ENCODE measurements at places on chromosomes 7 and 10.
A peak's percentile ranks its signal among the peaks of the same experiment; 100 is the strongest.

DNA sequence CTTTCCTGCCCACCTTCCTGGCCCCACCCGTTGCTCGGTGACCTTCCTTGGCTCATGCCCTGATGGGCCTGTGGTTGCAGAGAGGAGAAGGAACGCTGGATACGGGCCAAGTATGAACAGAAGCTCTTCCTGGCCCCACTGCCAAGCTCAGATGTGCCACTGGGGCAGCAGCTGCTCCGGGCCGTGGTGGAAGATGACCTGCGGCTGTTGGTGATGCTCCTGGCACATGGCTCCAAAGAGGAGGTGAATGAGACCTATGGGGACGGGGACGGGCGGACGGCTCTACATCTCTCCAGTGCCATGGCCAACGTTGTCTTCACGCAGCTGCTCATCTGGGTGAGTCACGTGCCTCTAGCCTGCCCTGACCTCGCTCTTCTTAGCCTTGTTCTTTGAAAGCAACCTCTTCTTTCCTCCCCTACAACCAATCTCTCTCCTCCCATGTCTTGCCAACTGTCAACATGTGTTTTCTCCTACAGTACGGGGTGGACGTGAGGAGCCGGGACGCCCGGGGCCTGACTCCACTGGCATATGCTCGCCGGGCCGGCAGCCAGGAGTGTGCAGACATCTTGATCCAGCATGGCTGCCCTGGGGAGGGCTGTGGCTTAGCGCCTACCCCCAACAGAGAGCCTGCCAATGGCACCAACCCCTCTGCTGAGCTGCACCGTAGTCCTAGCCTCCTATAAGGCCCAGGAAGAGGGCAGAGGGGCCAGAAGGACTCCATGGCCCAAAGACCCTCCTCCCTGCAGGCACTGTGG lies 24.1 kb downstream of the GBX1 start:
- DNase-seq = peak; percentile 10

GRCh38 chr10:32317795-32318357 lies 29.1 kb downstream of the EPC1 start:
- no peak for DNase-seq

DNA sequence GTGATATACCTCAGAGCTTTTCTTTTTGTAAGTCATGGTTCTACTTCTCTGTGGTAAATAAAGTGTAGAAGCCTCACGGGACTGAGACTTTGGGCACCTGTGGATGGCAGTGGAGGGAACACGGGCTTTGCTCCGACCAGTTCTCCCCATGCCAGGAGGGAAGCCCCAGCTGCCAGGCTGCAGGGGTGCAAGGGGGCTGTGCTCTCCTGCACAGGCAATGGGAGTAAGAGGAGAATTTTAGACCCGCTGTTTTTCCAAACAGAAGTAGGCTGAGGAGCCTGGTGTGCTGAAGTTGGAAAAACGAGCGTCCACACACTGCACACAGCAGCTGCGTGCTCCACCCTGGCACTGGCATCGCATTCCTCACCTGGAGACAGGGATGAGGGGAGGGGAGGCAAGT lies 282.4 kb downstream of the TNS3 start:
- DNase-seq = no peak

DNA sequence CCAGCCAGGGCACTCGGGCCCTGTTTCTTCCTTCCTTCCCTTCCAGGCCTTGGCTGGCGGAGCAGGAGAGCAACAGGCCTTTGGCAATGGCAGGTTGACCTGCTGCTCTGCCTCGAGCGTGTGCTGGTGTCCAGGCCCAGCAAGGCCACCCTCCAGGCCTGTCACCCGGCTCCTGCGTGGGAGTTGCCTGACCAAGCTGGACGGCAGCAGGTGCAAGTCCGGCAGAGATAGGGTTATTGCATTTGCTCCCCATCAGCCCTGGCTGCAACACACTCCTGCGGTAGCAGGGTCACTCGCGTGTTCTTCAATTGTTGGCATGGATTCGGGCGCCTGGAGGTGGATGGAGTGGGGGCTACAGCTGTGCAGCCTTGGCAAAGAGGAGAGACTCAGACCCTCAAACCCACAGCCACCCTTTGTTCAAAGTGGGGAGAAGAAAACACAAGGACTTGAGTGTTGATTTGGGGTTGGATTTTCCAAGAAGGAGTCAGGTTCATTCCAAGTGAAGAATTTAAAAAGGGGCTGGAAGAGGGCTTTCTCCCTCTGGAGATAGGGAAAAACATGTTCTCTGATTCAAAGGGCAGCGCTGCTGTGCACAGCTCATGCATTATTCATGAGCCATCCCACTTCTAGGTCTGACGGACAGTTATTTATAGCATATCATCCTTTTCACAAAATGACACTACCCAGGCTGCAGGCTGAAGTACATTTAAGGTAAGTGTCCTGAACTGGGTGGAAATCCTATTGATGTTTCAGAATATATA lies 64.2 kb upstream of the PITRM1 start:
- no peak for DNase-seq

GRCh38 chr10:31590023-31590800 lies 271.2 kb downstream of the ZEB1 start:
- no peak for DNase-seq

DNA sequence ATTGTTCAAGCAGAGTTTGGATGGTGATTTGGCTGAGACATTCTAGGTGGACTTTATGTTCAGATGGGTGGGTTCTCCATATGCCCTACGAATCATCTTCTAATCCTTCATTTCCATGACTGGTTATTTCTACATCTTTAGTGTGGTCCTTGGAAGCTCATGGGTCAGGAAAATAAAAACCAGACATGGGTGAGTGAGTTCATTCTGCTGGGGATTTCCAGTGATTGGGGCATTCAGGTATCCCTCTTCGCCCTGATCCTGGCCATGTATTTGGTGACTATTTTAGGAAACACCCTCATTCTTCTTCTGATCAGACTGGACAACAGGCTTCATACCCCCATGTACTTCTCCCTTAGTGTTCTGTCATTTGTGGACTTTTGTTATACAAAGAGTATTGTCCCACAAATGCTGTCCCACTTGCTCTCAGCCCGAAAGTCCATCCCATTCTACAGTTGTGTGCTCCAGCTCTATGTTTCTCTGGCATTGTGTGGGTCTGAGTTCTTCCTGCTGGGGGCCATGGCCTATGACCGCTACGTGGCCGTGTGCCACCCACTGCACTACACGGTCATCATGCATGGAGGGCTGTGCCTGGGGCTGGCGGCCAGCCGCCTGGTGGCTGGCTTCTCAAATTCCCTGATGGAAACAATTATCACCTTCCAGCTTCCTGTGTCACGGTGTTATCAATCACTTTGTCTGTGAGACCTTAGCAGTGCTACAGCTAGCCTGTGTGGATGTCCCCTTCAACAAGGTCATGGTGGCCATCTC lies 19.2 kb upstream of the OR6B1 start:
- DNase-seq = no peak

GRCh38 chr10:50541921-50542320 lies 81.8 kb downstream of the SGMS1 start:
- DNase-seq = no peak

DNA sequence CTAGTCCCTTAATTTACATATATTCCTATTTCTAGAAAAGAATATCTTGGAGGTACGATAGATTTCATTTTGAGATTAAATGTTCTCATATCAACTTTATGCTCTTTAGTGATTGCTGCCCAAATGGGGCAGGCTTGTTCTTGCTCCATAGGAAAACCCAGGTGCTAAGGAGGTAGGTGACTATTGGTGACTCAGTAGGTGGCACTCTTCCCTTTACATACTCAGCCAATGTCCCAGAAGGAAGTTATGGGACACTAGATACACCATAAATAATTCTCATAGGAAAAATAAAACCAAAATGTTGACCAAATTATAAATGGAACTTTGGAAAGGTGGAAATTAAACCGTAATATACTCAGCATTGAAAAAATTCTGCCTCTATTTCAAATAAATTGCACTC lies 4.0 kb downstream of the SKAP2 start:
- DNase-seq = no peak

DNA sequence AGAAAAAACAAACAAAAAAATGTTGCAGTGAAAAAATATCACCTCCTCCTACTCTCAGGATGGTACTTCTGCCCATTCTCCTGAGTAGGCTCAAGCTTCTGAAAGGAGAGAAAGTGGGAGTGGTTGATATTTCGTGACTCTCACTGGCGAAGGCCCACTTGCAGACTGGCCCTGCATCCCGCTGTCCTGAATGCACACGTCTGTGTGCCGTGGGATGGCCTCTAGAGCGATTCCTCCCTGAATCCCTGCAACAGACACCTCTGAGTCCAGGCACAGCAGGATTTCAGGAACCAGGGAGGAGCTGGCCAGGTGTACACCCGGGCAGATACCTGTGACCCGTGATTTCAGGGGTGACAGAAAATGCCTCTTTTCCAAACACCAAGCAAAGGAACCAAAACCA lies 319.2 kb downstream of the DPP6 start:
- no peak for DNase-seq

GRCh38 chr7:30708412-30708811 lies 26.2 kb upstream of the CRHR2 start:
- DNase-seq = no peak

DNA sequence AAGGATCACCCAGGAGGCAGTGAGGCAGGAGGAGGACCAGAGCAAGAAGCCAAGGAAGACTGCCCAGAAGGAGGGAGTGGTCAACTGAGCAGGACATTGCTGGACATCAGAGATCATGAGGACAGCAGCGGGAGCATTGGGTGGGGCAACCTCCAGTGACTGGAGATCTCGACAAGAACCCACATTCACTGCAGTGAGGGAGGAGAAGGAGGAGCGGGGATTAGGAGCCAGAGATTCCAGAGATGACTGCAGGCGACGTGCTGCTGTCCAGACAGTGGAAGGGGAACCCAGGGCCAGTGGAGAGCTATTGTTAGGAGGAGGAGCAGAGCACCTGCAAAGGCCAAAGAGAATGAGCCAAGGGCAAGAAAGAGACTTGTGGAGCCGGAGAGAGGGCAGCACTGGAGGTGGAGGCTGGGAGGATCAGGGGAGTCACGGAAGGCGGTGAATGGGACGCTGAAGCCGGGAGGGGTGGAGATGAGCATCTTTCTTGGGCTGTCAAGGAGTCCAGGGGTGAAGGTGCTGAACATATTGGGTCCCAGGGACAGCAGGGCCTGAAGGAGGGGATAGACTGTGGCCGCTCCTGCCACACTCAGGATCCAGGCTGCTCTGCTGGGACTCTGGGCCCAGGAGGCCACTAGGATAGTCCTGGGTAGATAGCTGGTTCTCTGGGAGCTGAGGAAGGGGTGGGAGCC lies 140.1 kb upstream of the UNC5B start:
- no peak for DNase-seq

- DNase-seq = no peak
Measured at GRCh38 chr7:137958470-137959431, 43.1 kb downstream of the CREB3L2 start.

- no peak for DNase-seq
Measured at GRCh38 chr10:27743877-27744801, 1.5 kb downstream of the MKX start.

- no peak for DNase-seq
Measured at GRCh38 chr10:12981570-12981969, 19.9 kb downstream of the CCDC3 start.

- no peak for DNase-seq
Measured at GRCh38 chr7:87933605-87933952, 472 bp upstream of the ADAM22 start.

GRCh38 chr7:156819733-156820295 lies 73.2 kb downstream of the LMBR1 start:
- no peak for DNase-seq

DNA sequence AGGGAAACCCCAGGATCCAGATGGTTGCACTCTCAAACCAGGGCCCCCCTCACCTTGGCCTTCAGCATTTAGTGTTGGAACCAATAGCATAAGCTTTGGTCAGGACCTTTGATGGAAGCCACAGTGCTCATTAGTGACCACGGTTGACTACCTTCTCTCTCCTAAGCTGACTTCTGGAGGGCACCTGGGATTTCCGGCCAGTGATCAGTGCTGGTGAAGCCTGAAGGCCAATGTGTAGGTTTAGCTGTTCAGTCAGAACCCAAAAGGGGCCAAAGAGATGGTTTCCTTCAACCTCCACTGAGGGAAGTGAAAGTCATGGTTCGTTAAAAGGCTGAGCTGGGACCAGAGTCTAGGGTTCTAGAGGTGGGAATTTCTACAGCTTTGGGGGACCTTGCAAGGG lies 46.4 kb downstream of the TCF7L2 start:
- DNase-seq = no peak

DNA sequence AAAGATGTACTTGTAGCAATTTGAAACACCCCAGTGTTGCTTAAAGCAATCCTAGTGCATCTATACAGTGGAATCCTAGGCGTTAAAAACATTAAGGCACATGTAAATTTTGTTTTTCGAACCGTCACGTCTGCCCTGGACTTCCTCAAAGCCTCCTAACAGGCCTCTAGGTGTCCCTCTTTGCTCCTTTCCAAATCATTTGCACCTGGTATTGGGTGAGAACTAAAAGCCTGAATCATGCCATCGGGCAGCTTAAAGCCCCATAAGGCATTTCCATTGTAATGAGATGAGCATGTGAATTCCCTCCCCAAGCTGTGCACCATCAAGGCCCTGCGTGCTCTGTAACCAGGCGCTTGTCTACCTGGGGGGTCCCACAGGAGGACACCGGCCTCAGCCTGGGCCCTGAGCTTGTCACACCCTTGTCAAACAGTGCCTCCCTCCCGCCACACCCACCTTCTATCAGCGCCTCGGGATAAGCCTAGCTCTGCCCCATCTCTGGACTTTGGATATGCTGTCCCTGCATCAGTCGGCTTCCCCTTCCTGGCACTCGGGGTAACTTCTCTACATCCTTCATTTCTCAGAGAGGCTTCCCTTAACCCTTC lies 89.2 kb downstream of the WDR11 start:
- DNase-seq = no peak

GRCh38 chr7:98681951-98682350 lies 64.9 kb downstream of the NPTX2 start:
- DNase-seq = no peak

DNA sequence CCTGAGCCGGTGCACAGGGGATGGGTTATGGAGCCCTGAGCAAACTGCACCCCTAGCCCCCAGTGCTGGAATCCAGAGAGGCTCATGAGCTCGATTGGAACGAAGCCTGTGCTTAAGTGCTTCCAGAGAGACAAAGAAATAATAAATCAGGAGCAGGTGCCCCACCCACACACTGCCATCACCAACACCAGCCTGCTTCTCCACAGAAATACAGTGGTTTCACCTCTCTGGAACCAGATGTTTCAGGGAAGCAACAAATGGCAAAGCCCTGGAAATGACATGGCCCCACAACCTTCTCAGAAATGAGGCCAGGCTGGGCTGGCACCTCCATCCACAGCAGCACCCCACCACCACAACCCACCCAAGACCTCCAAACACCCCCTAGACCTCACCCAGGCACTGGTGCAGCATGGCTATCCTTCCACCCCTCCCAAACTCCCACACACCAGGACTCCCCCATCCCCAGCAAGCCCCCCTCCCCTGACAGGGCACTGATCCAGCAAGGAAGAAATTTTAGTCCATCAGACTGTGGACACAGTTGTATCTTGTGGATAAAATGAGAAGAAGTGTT lies 4.1 kb upstream of the SLC18A3 start:
- no peak for DNase-seq

DNA sequence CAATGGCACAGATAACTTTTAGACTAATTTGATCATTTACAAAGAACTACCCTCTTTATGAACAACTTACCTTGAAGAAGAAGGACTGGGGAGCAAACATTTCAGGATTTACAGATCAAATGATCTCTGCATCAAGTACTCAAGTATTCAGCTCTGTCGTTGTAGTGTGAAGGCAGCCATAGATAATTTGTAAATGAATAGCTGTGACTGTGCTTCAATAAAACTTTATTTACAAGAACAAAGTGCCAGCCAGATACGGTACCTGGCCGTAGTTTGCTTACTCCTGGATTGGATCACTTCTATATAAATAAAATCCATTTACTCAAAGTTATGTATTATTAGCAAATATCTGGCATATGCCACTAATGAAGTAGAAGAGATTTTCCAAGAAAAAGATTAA lies 388.2 kb upstream of the SEMA3A start:
- no peak for DNase-seq
